ENCODE measurements at places on chromosomes 2 and 18.

- H3K27ac ChIP-seq = no peak overlapping the region
- no peaks in the 10 kb centered on the region for H3K4me1 ChIP-seq
- H3K27me3 ChIP-seq = no peaks in the 10 kb centered on the region
- H3K4me3 ChIP-seq = no peak overlapping the region
- no peaks in the 10 kb centered on the region for H3K36me3 ChIP-seq
Observed at GRCh38 chr2:26483516-26483915, 5.6 kb upstream of the OTOF start.

DNA sequence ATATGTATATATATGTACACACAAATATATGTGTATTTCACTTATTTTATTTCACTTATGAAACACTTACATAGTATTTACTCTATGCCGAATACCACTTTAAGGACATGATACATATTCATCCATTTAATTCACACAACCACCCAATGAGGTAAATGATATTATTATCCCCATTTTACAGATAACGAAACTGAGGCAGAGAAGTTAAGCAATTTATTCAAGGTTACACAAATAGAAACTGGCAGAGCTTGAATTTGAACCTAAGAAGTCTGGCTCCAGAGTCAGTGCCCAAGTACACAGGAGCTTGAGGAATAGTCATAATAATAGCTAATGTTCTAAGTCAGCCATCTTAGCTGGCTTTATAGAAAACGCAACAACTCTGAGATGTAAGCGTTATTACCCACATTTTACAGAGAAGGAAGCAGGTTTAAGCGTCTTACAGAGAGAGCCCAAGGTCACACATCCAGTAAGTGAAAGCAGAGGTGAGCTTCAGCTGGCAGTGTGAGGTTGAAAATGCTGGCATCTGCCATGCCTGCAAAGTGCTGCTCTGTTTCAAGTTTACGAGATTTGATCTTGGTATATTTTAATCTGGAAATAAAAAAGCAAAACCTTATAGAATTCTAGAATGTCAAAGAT is 326.9 kb downstream of the LPIN1 start:
- H3K36me3 ChIP-seq = no peaks in the 10 kb centered on the region
- no peak for DNase-seq
- no peaks in the 10 kb centered on the region for H3K27me3 ChIP-seq
- H3K27ac ChIP-seq = no peak overlapping the region
- H3K4me1 ChIP-seq = peaks cover 14% of the 10 kb centered on the region

DNA sequence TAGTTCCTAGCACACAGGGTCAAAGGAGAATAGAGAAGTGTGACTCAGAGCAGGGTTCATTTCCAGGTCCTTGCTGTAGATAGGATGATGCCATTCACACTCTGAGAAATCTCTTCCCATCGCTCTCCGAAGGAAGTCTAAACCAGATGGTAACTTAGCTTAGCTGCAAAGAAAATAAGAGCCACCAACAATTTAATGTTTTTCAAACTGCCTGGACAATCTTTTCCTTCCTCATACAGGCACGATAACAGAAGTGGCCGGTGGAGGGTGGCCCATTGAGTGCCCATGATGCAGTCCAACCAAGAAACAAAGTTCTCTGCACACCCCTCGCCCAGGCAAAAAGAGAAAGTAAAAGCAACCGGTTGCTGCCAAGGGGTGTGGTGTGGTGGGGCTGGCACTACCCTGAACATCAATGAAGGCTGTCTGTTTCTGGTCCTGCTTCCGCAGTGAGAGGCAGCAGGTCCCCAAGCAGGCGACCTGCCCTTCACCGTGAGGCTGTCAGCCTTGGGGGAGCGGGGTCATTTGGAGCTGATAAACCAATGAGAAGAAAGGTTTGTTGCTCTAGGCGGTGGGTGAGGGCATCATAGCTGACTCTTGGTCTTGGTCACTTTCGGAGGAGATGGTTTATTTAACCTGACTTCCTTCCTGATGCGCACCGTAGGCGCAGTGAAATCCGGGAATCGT is 105.6 kb upstream of the CD302 start:
- H3K4me1 ChIP-seq = peaks cover 85% of the 10 kb centered on the region
- H3K4me3 ChIP-seq = peak overlapping the region; percentile 92
- no peaks in the 10 kb centered on the region for H3K27me3 ChIP-seq

DNA sequence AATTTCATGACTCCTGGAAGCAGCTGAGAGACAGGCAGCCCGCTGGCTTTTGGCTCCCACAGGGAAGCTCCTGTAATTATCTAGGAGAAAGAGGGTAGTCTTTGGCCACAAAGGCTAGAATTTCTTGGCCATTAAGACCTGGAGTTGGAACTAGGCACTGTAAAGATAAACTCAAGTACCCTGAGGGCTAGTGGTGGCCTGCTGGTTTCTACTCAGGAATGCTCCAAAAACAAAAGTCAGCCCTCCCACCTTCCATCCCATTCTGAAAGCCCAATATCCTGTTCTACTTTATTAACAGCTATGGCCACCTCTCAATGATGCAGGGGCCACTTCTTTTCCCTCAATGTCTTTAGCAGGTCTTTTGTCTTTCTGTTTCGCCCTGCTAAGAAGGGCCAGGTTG is 34.0 kb upstream of the CYP26B1 start:
- H3K27me3 ChIP-seq = no peaks in the 10 kb centered on the region
- no peaks in the 10 kb centered on the region for H3K4me1 ChIP-seq
- H3K27ac ChIP-seq = no peak overlapping the region
- no peak for DNase-seq

GRCh38 chr2:100367163-100367562 is 44.9 kb upstream of the LONRF2 start:
- peaks cover 10% of the 10 kb centered on the region for H3K36me3 ChIP-seq
- DNase-seq = no peak
- H3K27me3 ChIP-seq = peaks cover 19% of the 10 kb centered on the region
- H3K4me3 ChIP-seq = no peak overlapping the region
- H3K27ac ChIP-seq = no peak overlapping the region

GRCh38 chr2:131394147-131394931 is 30.4 kb upstream of the RAB6D start:
- peaks cover 4% of the 10 kb centered on the region for H3K4me1 ChIP-seq

Data from activated T-cell treated with anti-CD3 and anti-CD28 coated beads, Interleukin-2, amount 50 U/mL, for 72 hours (primary cell).